ENCODE measurements at places on chromosomes 16 and 17. TPM values are rescaled to one million over a fixed set of nuclear protein-coding genes. Genes with fewer than 3 reads are reported as not detected.

- DNase-seq: no peak
Measured at GRCh38 chr16:50763211-50763610, 21.3 kb downstream of the CYLD start.

GRCh38 chr16:48212033-48212432 is 32.1 kb upstream of the LONP2 start:
- DNase-seq: no peak

Gene ABCC3
- 1.1 TPM for total RNA-seq

DNA sequence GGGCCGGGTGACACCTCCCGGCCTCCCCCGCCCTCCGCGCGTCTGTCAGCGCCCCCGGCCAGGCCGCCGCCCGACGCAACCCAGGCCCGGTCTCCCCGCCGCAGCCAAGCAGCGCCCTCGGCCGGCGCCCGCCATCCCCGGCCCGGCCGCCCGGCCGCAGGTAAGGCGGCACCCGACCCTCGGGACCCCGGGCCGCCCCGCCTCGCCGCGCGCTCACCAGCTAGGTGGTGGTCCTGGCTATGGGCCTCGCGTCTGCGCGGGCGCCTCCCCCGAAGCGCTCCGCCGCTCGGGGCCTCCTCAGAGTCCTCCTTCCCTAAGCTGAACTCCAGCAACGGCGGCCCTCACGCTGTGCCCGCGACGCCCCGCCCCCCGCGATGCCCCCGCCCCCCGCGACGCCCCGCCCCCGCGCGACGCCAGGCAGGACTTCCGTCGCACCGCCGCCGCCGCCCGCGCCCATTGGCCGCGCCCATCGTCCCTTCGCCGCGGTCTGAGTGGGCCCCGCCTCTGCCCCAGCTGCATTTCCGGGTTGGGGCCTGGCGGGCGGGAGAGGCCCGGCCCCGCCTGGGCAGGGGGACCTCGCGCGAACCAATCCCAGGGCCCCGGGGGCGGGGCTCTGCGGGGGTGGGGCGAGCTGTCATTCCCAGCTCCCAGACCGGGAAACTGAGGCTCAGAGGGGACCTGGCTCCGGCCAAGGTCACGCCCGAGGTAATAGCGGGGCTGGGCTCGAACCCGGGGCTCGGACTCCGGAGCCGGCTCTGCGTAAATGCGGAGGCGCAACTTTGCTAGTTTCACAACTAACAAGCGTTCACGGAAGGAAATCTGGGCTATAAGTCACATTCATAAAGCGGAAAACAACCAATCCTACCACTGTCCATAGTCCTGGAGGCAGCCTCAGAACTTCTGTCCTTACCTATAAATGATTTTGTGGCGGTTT is 9.0 kb upstream of the KCTD5 start:
- DNase-seq: no peak

Gene NLGN2
- 21.7 TPM for total RNA-seq

DNA sequence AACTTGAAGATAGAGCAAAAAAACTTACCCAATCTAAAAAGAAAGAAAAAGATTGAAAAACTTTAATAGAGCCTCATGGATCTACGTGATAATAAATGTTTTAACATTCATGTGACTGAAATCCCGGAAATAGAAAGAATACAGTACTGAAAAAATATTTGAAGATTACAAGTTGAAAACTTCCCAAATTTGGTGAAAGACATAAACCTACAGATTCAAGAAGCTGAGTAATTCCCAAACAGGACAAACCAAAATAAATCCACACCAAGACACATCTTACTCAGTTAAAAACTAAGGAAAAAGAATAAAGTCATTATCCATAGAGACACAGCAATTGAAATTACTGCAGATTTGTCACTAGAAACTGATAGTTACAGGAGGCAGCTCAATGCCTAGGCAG is 121.8 kb upstream of the NUDT7 start:
- no peak for DNase-seq

DNA sequence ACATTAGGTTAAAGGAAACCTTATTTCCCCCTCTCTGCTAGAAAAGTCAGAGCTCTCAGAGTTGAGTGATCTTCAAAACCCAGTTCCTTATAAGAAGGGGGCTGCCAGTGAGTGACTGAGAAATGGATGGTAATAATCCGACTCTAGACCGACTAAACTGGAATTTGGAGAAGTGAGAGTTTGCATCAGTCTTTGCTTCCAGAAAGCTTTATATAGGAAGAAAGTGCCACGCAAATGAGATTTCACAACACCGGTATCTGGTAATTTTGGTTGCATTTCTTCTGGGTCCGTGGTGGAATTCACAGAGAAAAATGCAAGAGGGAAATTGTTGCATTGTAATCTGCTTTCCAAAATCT is 271.4 kb downstream of the MAF start:
- DNase-seq: no peak

Gene CYB5D1
- 5.8 TPM for total RNA-seq

Gene NAGPA
- 56.3 TPM for total RNA-seq

DNA sequence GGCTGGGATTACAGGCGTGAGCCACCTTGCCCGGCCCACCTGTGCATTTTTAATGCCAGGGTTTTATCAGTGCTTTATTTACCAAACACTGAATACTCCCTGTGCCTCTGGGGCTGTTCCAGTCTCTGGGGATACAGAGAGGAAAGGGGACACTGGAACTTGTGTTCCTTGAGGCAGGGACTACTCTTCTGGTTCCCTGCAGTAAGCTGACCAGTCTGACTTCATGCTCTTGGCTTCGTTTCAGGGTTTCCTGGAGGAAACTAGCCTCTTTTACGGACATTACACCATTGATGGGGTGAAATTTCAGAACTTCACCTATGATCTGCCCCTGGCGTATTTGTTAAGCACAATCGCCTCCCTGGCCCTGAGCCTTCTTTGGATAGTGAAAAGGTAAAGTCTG is 37.4 kb upstream of the COQ7 start:
- no peak for DNase-seq

- DNase-seq: no peak
Measured at GRCh38 chr17:78769196-78769773, 12.8 kb downstream of the CYTH1 start.

Gene OR1D2
- not detected for total RNA-seq

GRCh38 chr16:72442385-72443158 is 270.6 kb upstream of the PMFBP1 start:
- no peak for DNase-seq

- DNase-seq: peak; percentile 44
Measured at GRCh38 chr17:51056813-51057510, 63.7 kb downstream of the SPAG9 start.

- DNase-seq: no peak
Measured at GRCh38 chr16:57629516-57630406, 1.3 kb downstream of the ADGRG1 start.

DNA sequence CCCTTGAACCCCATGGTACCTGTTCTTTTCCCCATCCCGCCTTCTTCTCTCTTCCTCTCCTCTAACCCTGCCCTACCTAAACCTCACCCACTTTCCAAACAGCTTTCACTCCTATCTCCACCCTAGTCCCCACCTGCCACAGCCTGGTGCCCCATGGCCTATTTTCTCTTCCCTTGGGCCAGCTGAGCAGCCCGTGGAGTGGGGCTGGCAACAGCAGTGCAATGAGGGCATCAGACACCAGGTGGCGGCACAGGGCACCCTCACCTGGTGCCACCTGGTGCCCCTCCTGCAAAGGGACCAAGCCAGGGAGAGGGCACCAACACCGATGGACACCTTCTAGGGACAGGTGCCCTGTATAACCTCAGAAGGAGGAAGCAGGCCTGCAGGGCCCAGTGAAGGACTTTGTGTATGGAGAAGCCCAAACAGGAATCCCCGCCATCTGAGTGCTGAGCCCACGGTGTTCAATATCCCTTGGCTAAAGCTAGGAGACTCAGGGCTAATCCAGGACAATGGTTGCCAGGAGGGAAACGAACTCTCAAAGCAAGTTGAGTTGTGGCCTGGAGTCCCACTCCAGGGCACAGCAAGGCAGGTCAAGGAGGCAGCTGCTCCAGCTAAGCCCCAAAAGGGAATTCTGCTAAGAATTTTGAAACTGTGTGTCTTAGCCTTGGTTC is 4.0 kb upstream of the ABCC3 start:
- no peak for DNase-seq

GRCh38 chr16:85025781-85026653 is 1.6 kb upstream of the KIAA0513 start:
- DNase-seq: no peak

- no peak for DNase-seq
Measured at GRCh38 chr17:66580184-66580955, 254.5 kb upstream of the CACNG5 start.

Gene SHISA6
- total RNA-seq: not detected

GRCh38 chr17:37742762-37743611 is 1.9 kb downstream of the HNF1B start:
- DNase-seq: no peak

- no peak for DNase-seq
Measured at GRCh38 chr17:51443646-51444045, 183.3 kb downstream of the UTP18 start.

GRCh38 chr17:50457621-50458020 is 11.1 kb downstream of the CHAD start:
- DNase-seq: no peak

Gene RAB34
- 80.6 TPM for total RNA-seq

- no peak for DNase-seq
Measured at GRCh38 chr17:56648321-56648720, 54.8 kb downstream of the NOG start.

DNA sequence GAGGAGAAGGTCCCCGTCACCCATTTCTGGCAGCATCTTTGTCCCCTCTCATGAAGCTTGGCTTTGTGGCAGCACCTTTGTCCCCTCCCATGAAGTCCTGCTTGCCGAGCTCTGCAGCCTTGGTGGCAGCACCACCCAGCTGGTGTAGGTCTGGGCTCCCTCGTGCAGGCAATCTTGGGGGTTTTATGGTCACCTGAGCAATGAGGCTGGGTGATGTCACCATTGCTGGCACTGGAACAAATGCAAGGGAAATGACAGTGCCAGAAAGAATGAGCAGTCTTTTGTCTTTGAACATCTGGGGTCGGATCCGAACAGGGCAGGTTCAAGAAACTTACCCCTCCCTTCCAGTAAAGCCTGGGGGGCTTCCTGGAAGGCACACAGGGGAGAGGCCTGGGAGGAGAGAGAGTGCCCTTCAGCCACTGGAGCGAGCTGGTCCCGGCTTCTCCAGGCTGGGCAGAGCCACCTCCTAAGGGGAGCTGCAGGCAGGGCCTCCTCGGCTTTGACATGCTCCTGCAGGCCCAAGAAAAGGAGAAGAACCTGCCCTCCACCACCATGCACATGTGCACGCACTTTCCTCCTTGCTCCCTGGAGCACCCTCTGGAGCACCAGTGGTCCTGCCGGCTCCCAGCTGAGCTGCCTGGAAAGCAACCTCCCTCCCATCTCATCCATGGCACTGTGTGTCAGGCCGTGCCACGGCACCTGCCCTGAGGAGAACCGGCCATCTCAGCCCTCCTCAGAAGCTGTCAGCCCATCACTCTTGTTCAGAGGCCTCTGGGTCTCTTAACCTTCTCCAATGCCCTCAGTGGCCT is 16.0 kb downstream of the BTBD17 start:
- DNase-seq: no peak

DNA sequence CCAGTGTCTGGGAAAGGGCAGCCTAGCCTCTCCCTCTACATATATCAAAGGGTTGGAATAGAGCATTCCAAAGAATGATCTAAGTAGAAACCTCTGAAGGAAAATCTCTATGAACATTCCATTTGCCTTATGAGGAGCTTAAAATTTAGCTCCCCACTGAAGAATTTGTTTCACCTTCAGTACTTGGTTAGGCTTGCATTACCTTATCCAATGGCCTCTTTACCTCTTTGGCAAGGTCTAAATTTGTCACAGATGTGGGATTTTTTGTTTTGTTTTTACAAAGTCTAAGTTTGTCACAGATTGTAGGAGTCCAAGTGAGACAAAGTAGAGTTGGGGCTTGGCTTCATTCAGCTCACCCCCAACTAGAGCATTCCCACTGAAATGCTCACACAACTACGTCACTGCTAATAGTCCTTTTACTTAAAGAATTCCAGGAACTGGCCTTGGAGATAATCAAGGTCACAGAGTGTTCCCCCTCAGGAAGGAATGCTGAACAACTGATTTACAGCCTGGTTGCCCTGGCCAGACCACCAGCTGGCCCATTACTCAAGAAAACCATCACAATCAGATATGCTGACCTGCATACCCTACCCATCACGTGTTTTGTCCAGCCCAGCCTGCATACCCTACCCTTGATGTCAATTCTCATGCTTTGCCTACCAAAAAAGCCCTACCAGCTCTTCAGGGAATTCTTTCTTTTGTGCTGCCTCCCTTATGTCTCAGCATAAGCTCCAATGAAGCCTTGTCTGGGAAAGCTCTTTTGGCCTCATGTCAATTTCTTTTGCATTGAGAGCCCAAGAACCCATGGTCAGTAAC is 26.5 kb upstream of the PPM1D start:
- DNase-seq: peak; percentile 99

Gene SLC6A2
- total RNA-seq: not detected

- no peak for DNase-seq
Measured at GRCh38 chr16:88274847-88275246, 107.9 kb upstream of the ZNF469 start.

GRCh38 chr16:84845496-84846002 is 25.8 kb downstream of the CRISPLD2 start:
- DNase-seq: no peak

DNA sequence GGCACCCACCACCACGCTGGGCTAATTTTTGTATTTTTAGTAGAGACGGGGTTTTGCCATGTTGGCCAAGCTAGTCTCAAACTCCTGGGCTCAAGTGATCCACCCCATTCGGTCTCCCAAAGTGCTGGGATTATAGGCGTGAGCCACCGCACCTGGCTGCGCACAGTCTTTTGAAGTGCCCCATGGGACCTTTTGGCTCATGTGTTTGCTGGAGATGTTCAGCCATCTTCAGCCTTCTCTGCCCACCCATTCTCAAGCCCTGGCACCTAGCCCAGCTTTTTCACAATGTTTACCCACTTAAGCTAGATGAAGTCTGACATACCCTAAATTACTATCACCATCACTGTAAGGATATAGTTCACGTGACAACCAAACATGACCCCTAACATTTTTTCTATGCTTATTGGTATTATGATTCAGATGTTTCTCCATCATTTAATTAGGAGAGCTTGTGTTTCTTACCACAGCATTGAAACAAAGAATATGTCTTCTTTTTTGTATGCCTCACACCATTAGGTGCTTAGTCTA is 32.3 kb downstream of the PECAM1 start:
- DNase-seq: no peak

- DNase-seq: no peak
Measured at GRCh38 chr16:8146256-8147012, 443.9 kb downstream of the TMEM114 start.

- no peak for DNase-seq
Measured at GRCh38 chr16:84739349-84740124, 39.7 kb downstream of the USP10 start.

- no peak for DNase-seq
Measured at GRCh38 chr17:50882851-50883250, 16.7 kb upstream of the TOB1 start.

DNA sequence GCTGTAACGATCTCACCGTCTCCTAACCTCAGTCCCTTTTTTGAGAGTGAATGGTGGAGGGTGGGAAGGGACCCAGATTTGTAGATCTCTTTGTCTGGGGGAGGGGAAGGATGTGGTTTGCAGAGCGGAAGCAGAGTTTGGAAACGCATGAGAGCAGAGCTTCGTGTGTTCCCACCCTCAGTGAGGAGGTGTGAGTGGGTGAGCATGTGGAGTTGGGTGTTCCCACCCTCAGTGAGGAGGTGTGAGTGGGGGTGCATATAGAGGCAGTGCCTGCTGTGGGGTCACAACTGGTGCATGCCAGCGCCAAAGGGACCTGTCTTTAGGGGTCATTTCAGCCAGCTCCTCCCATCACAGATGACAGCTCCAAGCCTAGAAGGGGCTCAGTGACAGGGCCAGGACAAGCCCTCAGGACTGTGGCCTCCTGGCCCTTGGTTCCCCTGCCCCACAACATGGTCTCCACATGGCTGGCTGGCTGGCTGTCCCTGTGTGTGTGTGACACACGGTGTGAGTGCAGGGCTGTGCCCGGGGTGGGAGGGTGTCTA is 1.8 kb upstream of the CISD3 start:
- DNase-seq: no peak

Gene CCP110
- total RNA-seq: 11.0 TPM

Gene AANAT
- not detected for total RNA-seq

All from glomerular endothelial cell (primary cell).